ENCODE measurements at places on chromosomes 13 and 19.

DNA sequence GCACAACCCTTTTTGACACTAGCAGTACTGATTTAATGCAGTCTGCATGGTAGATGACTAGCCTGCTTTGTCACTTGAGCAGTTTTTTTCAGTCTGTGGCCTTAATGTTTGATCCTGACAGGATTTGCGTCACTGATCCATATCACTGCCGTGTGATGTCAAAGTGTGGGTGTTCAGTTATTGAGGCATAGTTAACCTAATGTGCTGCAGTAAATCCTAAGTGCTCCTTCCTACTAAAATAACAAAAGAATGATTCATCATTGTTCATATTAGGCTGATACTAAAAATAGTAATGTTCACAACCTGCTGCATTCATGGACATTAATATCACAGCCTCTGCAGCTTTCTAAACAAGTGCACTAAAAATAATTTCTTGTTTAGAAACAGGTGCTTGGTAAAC is 121.9 kb upstream of the MLNR start:
- no peaks in the 10 kb centered on the region for H3K4me1 ChIP-seq
- no peaks in the 10 kb centered on the region for H3K27me3 ChIP-seq
- no peak overlapping the region for H3K4me3 ChIP-seq
- DNase-seq = no peak

DNA sequence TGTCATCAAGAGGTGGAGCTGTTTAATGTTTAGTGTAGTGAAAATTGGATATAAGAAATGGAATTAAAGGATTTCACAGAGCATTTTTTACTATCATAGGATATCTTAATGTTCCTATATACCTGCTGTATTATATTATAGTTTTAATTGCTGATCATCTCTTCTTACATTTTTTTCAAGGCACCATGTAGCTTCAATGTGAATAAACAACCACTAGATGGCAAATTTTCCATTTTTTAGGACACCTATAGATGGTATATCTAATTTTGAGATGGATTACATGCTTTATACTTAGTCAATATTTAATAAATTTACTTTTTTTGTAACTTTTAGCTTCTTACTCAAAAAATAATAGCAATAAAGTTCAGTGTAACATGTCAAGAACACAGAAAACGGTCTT is 9.0 kb upstream of the ATXN8OS start:
- no peak overlapping the region for H3K27ac ChIP-seq
- H3K4me1 ChIP-seq = no peaks in the 10 kb centered on the region
- no peaks in the 10 kb centered on the region for H3K36me3 ChIP-seq
- no peak overlapping the region for H3K4me3 ChIP-seq
- H3K27me3 ChIP-seq = no peaks in the 10 kb centered on the region

- H3K27ac ChIP-seq = peak overlapping the region; percentile 9
- H3K36me3 ChIP-seq = no peaks in the 10 kb centered on the region
- H3K4me3 ChIP-seq = no peak overlapping the region
- DNase-seq = no peak
- peaks cover 2% of the 10 kb centered on the region for H3K4me1 ChIP-seq
Observed at GRCh38 chr19:44818466-44819031, 9.6 kb downstream of the BCAM start.

GRCh38 chr19:49801966-49802661 is 11.0 kb downstream of the FUZ start:
- H3K27me3 ChIP-seq = no peaks in the 10 kb centered on the region
- peaks cover 54% of the 10 kb centered on the region for H3K36me3 ChIP-seq
- no peak for DNase-seq

DNA sequence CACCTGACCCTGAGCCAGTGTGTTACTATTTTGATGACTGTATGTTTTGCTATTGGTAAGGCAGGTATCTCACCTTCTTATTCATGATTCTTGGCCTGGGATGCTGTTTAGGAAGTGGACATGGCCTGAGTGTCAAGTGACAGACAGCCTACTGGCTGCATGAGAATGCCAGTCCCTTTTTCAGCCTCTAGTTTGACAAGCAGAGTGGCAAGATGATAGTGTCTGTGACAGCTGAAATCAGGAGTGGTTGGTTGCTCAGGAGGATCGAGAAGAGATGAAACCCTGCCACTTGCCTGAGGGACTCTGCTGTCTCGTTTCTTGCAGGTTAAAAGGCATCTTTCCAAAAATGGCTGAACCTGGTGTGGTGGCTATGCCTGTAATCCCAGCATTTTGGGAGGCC is 7.1 kb upstream of the ELOF1 start:
- H3K36me3 ChIP-seq = no peaks in the 10 kb centered on the region
- no peaks in the 10 kb centered on the region for H3K27me3 ChIP-seq
- no peak overlapping the region for H3K27ac ChIP-seq
- DNase-seq = no peak

- H3K4me1 ChIP-seq = peaks cover 41% of the 10 kb centered on the region
- DNase-seq = no peak
- H3K27me3 ChIP-seq = no peaks in the 10 kb centered on the region
- H3K27ac ChIP-seq = peak overlapping the region; percentile 91
- peak overlapping the region; percentile 81 for H3K4me3 ChIP-seq
- H3K36me3 ChIP-seq = no peaks in the 10 kb centered on the region
Observed at GRCh38 chr13:32585550-32586079, 637 bp upstream of the PDS5B start.

DNA sequence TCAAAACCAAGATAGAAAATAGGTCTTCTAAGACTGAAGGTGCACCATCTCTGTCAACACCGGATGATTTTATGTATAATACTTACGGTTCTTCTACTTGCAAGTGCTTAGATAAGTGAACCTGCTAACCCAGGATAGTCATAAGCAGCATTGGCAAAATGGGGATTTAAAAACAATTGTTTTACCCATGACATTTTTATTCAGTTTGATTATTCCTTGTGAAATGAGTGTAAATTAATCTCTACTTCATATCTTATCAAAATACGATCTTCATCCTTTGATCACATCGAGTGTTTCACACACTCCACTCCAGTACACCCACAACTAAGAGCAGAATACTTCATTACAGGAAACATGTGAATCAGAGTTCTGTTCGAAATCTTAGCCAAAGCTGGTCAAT is 23.0 kb upstream of the MTRF1 start:
- no peaks in the 10 kb centered on the region for H3K27me3 ChIP-seq
- H3K36me3 ChIP-seq = no peaks in the 10 kb centered on the region
- peak overlapping the region; percentile 77 for H3K27ac ChIP-seq
- peak; percentile 28 for DNase-seq
- peaks cover 15% of the 10 kb centered on the region for H3K4me1 ChIP-seq

DNA sequence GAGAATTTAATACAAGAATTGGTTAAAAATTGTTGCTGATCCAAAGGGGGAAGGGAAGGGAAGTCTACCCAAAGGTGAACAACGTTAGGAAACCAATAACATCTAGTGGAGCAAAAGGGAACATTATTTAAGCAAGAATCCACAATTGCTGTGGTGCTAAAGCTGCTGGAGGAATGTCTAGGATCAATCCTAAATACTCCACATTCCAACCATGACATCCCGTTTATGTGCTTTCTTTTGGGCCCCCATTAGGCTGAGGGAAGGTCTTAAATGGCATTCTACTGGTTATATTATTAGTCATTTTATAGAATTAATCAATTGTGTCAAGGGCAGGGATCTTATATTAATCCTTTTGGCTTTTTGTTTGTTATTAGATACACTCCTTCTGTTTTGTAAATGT is 39.9 kb upstream of the VWA8 start:
- no peak overlapping the region for H3K4me3 ChIP-seq
- peaks cover 2% of the 10 kb centered on the region for H3K27me3 ChIP-seq
- no peaks in the 10 kb centered on the region for H3K36me3 ChIP-seq
- DNase-seq = no peak
- H3K4me1 ChIP-seq = no peaks in the 10 kb centered on the region

- H3K4me3 ChIP-seq = no peak overlapping the region
- no peak for DNase-seq
- H3K36me3 ChIP-seq = no peaks in the 10 kb centered on the region
Observed at GRCh38 chr19:27966390-27966816, 1246.5 kb downstream of the UQCRFS1 start.

- H3K36me3 ChIP-seq = no peaks in the 10 kb centered on the region
- no peaks in the 10 kb centered on the region for H3K27me3 ChIP-seq
- no peak overlapping the region for H3K4me3 ChIP-seq
- DNase-seq = no peak
Observed at GRCh38 chr13:82458169-82458568, 1424.1 kb downstream of the SLITRK1 start.

GRCh38 chr13:51768378-51768921 is 35.5 kb downstream of the DHRS12 start:
- peaks cover 27% of the 10 kb centered on the region for H3K36me3 ChIP-seq
- peaks cover 21% of the 10 kb centered on the region for H3K4me1 ChIP-seq
- H3K27ac ChIP-seq = peak overlapping the region; percentile 63
- H3K4me3 ChIP-seq = no peak overlapping the region

- H3K36me3 ChIP-seq = peaks cover 73% of the 10 kb centered on the region
- peaks cover 42% of the 10 kb centered on the region for H3K4me1 ChIP-seq
- H3K27me3 ChIP-seq = no peaks in the 10 kb centered on the region
- peak overlapping the region; percentile 12 for H3K4me3 ChIP-seq
- no peak for DNase-seq
Observed at GRCh38 chr19:38837656-38838121, 6.1 kb upstream of the ECH1 start.

DNA sequence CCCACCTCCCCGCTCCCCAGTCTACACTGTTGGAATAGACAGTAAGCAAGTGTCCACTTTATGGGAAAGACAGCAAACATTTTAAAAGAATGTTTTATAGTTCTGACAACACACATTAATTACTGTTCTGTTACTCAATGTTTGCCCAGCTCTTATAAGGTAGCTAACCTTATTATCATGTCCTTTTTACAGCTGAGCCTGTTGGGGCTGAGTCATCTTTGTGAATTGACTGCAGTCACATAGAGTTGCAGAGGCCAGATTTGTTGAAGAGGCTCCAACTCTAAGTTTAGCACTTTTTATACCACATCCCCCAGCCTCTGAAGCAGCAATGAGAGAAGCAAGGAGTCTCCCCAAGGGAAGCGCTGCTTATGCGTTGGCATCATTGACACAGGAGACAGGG is 76.2 kb downstream of the C13orf42 start:
- H3K4me1 ChIP-seq = no peaks in the 10 kb centered on the region
- H3K4me3 ChIP-seq = no peak overlapping the region
- no peaks in the 10 kb centered on the region for H3K27me3 ChIP-seq
- no peak overlapping the region for H3K27ac ChIP-seq

- peaks cover 2% of the 10 kb centered on the region for H3K36me3 ChIP-seq
- peak overlapping the region; percentile 80 for H3K27ac ChIP-seq
- peaks cover 15% of the 10 kb centered on the region for H3K4me1 ChIP-seq
- DNase-seq = no peak
- no peaks in the 10 kb centered on the region for H3K27me3 ChIP-seq
Observed at GRCh38 chr19:10929402-10929794, 787 bp downstream of the TIMM29 start.

GRCh38 chr13:97477844-97478243 is 43.9 kb downstream of the RAP2A start:
- H3K27me3 ChIP-seq = peaks cover 2% of the 10 kb centered on the region
- no peak for DNase-seq
- peaks cover 5% of the 10 kb centered on the region for H3K36me3 ChIP-seq
- H3K4me1 ChIP-seq = peaks cover 4% of the 10 kb centered on the region
- no peak overlapping the region for H3K27ac ChIP-seq

DNA sequence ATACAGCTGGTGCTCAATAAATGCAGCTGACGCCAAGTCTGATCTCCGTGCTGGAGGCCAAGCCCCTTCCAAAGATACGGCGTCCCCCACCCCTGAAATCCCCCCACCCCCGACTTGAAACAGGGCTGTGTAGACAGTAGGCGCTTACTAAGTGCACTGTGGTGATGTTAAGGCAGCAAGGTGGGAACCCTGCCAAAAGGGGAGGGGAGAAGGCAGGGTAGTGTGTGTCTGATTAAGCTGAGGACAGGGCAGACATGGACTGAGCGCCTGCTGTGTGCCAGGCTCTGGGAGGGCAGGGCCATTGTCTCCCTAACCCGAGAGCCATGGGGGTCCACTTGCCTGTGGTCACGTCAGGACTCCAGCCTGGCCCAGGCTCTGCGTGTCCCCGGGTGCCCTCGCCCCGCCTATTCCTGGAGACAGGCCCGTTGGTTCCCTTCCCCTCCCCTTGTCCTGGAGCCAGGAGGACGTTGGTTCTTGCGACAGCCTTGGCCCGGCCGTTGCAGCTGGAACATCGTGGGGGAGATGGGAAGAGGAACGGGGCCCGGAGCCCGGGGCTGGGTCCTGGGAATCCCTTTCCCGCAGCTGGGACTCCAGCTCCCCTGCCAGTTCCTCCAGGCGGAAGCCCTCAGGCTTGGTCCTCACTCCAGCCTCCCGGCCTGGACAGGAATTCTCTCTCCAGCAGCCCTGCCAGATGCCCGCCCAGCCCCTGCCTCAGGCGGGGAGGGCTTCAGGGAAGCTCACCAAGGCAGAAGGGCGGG is 1.7 kb upstream of the ELANE start:
- DNase-seq = no peak
- no peaks in the 10 kb centered on the region for H3K4me1 ChIP-seq
- no peak overlapping the region for H3K27ac ChIP-seq
- peaks cover 63% of the 10 kb centered on the region for H3K27me3 ChIP-seq
- H3K36me3 ChIP-seq = peaks cover 4% of the 10 kb centered on the region
- H3K4me3 ChIP-seq = no peak overlapping the region

- no peak overlapping the region for H3K27ac ChIP-seq
- no peak overlapping the region for H3K4me3 ChIP-seq
- H3K4me1 ChIP-seq = no peaks in the 10 kb centered on the region
- DNase-seq = no peak
Observed at GRCh38 chr13:110105136-110105535, 201.8 kb downstream of the COL4A1 start.

DNA sequence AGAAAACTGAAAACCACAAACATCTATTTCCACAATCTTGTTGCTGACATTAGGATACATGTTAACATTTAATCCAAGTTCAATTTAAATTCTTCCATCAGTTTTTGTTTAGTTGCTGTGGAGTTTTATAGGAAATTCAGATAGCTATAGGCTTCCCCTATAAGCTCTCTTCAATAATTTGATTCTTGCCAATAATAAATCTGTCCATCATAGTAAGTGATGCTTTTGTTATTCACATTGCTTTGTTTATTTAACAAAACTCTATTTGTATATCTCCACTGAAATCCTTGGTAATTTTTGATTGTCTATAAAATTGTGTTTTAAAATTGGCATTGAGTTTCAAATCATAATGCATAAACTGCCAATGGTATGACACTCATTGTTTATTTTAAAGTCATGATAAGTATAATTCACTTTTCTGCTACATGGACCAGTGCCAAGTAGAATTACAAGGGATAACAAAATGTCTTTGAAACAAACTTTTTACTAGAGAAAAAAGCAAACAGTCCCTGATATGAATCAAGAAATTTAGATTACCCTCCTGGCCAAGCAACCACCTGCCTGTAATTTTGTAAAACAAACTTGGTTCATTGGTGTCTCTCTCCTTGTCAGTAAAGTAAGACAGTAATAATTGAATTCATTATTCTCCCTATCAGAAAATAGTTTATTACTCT is 577.3 kb upstream of the GPC6 start:
- no peak overlapping the region for H3K4me3 ChIP-seq
- no peak for DNase-seq
- H3K4me1 ChIP-seq = no peaks in the 10 kb centered on the region
- no peak overlapping the region for H3K27ac ChIP-seq
- no peaks in the 10 kb centered on the region for H3K36me3 ChIP-seq

GRCh38 chr19:16325641-16326400 is 1.2 kb downstream of the KLF2 start:
- H3K27me3 ChIP-seq = peaks cover 11% of the 10 kb centered on the region
- peak overlapping the region; percentile 100 for H3K27ac ChIP-seq
- peak; percentile 87 for DNase-seq
- H3K4me3 ChIP-seq = peak overlapping the region; percentile 100

All from naive thymus-derived CD8-positive, alpha-beta T cell (primary cell).